Stimulated activated CD4-positive, alpha-beta T cell treated with anti-CD3 and anti-CD28 coated beads, TNF-alpha, amount 100 ng/mL, for 1 hour (primary cell): ENCODE measurements at places on chromosomes 6 and 20.
A peak's percentile ranks its signal among the peaks of the same experiment; 100 is the strongest.

DNA sequence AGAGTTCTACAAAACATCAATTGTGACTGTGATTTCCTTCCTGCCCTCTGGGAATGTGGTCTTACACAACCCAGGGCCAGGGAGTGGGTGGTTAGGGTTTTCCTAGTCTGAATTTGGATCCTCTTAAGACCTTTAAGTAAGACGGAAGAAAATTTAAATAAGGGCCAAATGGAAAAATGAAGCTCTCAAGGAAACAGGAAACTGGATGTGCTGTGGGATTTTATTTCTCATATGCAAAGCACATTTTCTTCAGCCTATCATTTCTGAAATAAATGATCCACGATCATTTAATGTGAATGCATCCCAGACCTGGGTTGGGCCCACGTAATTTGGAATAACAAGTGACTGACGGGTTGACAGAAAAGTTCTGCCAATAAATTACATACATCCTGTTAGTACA, 243.6 kb downstream of the CLIC5 start:
- no peak for DNase-seq

DNA sequence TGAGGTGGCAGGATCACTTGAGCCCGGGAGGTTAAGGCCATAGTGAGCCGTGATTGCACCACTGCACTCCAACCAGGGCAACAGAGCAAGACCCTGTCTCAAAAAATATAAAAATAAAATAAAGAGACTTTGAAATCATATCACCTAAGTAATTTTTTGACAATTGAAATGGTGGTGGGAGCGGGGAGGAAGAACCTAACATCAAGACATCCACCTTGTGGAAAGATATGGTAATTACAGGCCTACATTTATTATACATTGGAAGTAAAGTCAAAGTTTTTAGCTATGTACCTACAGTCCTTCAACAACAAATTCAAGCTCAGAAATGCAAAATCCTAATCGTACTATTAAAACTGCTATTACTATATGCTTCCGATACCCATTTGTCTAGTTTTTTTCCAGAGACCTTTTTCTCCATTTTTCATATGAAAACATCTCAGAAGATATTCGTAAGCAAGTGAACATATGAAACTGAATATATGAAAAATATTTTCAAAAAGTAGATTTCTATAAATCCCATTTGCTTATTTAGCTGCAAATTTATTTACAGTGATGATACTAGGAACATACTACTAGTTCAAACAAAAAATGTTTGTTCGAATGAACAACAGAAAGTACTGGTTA, 83.3 kb downstream of the SYCP2 start:
- no peak for DNase-seq

DNA sequence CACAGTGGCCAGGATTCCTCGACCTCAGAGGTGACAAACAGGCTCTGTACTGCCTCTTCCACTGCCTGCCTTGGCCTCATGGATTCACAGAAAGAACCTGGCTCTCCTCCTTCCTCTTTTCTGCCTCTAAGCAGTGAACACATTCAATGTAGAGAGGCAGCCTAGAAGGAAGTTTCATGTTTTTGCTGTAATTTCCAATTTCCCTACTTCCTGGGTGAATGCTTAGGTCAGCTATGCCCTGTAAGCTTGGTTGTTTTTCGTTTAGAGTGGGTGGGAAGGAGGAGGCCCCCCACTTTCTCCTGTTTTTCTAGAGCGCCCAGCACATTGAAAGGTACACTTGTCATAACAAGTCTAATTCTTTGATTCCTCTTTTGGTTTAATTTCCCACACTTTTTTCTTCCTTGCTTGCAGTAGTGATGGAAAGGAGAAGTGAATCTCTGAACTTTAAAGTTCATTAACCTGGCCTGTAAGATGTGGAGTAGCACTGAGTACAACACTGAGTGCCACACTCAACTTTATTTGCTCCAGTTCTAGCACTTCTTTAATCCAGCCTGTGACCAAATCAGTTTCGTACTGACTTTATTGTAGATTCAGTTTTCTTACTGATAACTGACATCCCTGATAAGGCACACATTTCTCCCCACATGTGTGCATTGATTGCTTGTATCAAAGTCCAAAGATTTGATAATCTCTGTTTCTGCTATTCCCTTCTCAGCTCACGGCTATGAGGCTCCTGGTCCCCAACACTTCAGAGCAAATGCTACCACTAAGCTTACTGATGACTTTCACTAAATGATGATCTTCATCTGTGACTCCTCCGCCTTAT, 100.0 kb upstream of the MAN1A1 start:
- no peak for DNase-seq

DNA sequence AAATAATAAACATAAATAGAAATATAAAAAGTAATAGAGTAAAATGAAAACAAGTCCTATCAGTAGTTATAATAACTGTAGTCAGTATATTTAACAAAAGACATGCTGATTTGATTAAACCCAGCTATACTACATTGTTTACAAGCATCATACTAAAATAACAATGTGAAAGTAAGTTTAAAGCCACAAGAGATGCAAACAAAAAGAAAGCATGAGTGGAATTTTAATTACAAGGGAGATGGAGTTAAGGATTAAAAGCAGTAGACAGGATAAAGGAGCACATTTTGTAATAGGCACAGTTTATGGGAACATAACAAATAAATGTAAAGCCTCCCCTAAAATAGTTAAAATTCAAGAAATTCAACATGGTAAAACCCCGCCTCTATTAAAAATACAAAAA, 41.5 kb downstream of the SENP6 start:
- DNase-seq = no peak

DNA sequence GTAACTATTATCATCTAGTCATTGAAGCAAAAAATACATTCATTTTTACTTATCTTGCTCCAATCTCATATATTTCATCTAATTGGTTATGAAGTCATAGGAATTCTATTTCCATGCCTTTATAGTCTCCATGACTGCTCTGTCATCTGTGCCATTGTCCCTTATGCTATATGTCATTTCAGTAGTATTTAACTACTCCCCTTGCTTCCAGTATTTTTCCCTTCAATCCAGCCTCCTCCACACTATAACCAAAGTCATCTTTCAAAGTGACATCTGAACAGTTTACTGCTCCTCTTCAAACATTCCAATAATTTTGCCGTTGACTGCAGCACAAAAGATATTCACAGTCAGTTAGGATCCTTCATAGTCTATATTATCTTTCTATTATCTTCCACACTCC, 216.6 kb upstream of the HS3ST5 start:
- no peak for DNase-seq

DNA sequence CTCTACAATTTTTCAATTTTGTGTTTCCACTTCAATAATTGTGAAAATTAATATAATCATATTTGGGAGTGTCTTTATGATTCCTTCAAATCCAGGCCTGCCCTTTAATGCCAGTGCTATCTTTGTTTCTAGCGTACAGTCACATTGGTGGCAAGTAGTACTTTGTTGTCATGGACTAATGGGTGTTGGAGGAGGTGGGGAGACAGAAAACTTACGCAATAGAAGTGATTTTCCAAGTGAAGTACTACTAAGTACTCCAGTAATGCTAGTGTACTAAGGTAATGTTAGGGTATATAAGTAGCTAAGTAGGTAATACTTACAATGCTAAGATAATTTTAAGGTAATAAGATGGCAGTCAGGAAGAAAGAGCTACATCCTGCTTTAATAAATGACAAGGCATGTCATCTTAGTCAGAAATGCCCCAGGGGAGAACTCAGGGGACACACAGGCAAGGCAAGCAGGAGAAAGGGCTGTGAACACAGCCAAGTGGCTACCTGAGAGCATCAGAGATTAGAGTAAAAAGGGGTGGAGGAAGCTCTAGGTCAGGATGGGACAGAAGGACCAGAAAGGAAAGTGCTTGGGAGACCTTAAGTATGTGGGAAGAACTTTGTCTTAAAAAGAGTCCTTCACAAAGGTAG, 217.2 kb upstream of the PRDM1 start:
- no peak for DNase-seq

GRCh38 chr6:21163110-21163837, 430.3 kb upstream of the SOX4 start:
- no peak for DNase-seq

DNA sequence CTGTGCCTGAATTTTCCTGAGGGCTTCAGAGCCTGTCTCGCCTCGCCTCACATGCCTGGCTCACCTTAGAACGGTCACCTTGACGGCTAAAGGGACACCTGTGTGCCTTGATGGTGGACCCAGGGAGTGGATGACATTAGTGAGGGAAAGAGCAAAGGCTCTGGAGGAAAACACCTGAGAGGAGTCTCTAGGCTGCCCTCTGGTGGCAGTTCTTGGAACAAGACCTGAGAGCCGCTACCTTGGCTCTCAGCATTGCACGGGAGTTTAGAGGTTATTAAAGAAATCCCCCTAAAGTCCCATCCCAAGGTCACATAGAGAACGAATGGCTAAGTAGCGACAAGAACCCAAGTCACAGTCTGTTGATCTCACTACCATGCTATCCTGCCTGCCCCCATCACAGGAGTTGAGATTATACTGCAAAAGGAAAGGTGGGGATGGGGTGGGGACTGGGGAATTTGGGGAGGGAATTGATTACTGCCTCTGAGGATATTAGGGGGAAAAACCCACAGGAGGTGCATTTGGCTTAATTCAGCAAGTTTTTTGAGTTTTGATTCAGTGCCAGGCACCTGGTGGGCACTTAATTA, 7.9 kb upstream of the CDSN start:
- DNase-seq = peak; percentile 48
